M059J (cell line): ENCODE measurements at places on chromosomes 4 and X. TPM values are rescaled to one million over a fixed set of nuclear protein-coding genes. Genes with fewer than 3 reads are reported as not detected.

The COL4A6 gene
- 0.47 and 0.94 TPM in 2 replicates for total RNA-seq

- no peak for DNase-seq
Observed at GRCh38 chrX:152642931-152643564, 5.4 kb downstream of the GABRQ start.

GRCh38 chr4:181671672-181672071 is 571.5 kb upstream of the TENM3 start:
- no peak for DNase-seq

The PLAC8 gene
- 122 and 240 TPM in 2 replicates for total RNA-seq

GRCh38 chr4:142434519-142435224 is 411.4 kb downstream of the INPP4B start:
- DNase-seq, result no peak

DNA sequence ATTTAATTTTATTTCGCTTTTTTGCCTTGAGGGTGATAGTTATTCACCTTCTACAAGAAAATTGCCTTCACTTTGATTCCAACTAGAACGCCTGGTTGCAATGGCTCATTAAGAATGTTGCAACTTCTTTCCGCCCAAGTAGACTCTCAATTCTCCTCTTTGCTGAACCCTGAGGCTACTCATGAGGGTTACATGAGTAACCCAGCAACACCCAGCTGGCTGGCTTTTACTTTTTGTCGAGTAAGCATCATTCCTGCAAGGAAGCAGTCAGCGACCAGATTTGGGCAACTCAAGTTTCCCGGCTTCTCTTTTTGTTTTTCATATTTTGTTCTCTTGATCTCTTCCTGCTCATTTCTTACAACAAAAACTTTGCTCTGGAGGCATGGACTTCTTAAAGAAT is 495.4 kb downstream of the PACRGL start:
- DNase-seq, result peak; percentile 63

The SEC24D gene
- 98.1 and 130 TPM in 2 replicates for total RNA-seq

- no peak for DNase-seq
Observed at GRCh38 chr4:182704077-182704476, 213.1 kb downstream of the DCTD start.

GRCh38 chr4:122053186-122053585 is 98.9 kb upstream of the BLTP1 start:
- DNase-seq, result no peak

DNA sequence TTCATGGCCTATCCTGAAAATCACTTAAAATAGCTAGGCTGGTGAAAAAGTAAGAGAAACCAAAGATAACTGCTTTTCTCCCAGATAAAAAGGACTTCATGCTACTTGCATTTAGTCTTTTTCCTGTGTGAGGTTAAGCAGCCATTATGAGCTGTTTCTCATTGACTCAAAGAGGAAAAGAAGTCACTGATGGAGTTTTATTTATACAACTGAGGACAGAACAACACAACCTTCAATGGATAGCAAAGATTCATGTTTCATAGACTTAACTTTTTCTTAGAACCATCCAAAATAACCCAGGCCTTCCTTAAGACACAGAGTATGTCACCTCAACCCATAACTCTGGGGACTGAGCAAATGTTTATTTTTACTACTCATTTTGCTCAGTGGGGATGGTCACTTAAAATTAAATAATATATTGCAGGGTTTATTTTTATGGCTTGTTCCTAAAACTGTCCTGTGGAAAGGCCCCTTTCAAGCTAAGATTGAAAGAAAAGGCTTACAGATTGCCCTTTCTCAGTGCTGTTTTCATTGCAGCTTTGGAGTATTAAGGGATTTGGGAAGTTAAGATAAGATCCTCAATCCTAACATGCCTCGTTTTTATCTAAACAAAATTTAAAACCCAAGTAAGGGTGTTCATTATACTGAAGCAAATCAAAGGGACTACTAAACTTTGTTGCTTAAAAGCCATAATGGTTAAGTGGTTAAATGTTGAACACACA is 252.6 kb upstream of the MAD2L1 start:
- no peak for DNase-seq

The CXCL10 gene
- 1.1 and 5.4 TPM in 2 replicates for total RNA-seq

The GRIPAP1 gene
- 20.1 and 46.6 TPM in 2 replicates for total RNA-seq

DNA sequence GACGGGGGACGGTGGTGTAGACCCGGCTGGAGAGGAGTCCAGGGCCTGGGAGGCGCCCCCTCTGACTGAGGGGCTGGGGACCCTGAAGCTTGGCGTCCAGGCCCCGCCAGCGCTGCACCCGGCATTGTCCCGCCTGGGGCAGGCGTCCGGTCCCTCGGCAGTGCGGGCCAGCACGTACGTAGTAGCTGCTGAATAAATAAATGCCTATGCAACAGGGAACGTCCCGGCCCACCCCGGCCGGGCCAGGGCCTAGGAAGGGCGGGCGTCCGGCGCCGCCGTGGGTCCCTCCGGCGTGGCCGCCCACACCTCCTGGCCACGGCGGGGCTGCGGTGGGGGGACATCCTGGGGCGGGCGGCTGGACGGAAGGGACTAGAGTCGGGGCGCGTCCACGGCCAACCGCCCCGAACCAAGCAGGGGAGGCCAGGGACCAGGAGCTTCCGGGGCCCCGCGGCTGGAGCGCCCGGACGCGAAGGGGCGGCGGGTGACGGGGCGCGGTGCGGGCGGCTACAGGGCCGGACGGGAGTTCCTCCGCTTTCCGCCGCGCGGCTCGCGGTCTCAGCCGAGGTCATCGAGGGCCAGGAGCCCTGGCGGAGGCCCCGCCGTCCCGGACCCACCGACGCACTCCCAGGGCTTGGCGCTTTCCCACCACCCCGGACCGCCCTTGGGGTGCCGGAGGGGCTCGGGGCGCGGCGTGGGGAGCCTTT is 886 bp upstream of the WWC2 start:
- no peak for DNase-seq

The ARHGAP36 gene
- not detected in 2 replicates for total RNA-seq
